Large intestine (tissue), 12 donors: ENCODE measurements at places on chromosomes 5 and 9. TPM values are rescaled to one million over a fixed set of nuclear protein-coding genes. Genes with fewer than 3 reads are reported as not detected.

DNA sequence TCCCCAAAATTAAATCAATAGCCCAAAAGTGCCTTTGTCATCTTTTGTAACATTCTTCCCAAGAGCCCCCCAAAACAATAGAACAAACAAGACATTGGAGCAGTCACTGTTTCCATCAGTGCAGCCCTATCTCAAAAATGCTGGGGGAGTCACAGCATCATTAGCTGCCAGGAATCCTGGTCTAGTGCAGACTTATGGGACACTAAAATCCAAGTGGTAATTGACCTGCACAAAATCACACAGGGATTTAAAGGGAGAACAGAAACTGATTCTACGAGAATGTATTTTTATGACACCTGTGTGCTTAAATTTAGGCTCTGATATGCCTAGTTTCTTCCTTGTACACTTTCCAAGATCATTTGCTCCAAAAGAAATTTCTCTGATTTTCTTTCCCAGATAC lies 172.9 kb downstream of the GLIS3 start:
- no peak for DNase-seq

IFNB1 gene
- not detected for polyA plus RNA-seq

LOX gene
- 10.9 TPM for polyA plus RNA-seq

WDR38 gene
- polyA plus RNA-seq, result not detected

FCN2 gene
- 0.04 TPM for polyA plus RNA-seq

NMUR2 gene
- 0.75 TPM for polyA plus RNA-seq
